A549 treated with GW870086 at 1 μM for 4 hours (cell line): ENCODE measurements at places on chromosomes 7 and 10. TPM values are rescaled to one million over a fixed set of nuclear protein-coding genes. Genes with fewer than 3 reads are reported as not detected.

The DKK1 gene
- total RNA-seq: 403 to 445 TPM (median 426 TPM) in 5 replicates

The PPP1R17 gene
- not detected in 5 replicates for total RNA-seq

The XPNPEP1 gene
- 34.0 to 39.6 TPM (median 35.6 TPM) in 5 replicates for total RNA-seq

The PDE6C gene
- total RNA-seq: not detected in 5 replicates

The MOGAT3 gene
- total RNA-seq: not detected in 5 replicates

The CELF2 gene
- 0.02 to 0.16 TPM (median 0.06 TPM) in 4 of 5 replicates, not detected in the other for total RNA-seq

The INTS15 gene
- total RNA-seq: 19.0 to 28.8 TPM (median 24.4 TPM) in 5 replicates

The CDHR3 gene
- total RNA-seq: 4.0 to 6.3 TPM (median 4.9 TPM) in 5 replicates

The MSS51 gene
- 0.23 to 0.44 TPM (median 0.39 TPM) in 5 replicates for total RNA-seq
